ENCODE measurements at places on chromosomes 7 and 10. TPM values are rescaled to one million over a fixed set of nuclear protein-coding genes. Genes with fewer than 3 reads are reported as not detected.

Gene ZNF804B
- polyA plus RNA-seq: not detected

Gene MYH16
- 0.41 TPM for polyA plus RNA-seq

Gene ZNF853
- polyA plus RNA-seq: 17.6 TPM

DNA sequence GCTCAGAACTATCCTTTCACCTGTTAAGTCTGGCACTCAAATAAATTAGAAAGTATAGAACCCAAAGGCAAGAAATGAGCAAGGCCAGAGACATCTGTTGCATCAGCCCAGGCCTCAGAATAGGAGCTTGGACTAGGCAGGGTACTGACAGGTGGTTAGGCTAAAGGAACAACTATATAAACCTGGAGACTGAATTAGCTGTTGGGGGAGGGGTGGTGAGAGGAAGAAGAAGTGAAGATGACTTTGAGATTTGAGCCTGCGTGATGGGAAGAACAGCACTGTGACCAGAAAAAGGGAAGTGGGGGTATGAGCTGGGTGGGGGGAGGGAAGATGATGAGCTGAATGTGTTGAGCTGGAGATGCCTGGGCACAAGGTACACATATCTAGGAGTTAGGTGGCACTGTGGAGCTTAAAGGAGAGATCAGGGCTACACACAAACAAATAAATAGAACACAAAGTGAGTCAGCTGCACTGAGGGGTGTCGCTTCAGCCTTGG is 244.7 kb downstream of the PTEN start:
- H3K27ac ChIP-seq: no peak overlapping the region
- no peak overlapping the region for H3K4me3 ChIP-seq
- no peaks in the 10 kb centered on the region for H3K4me1 ChIP-seq
- H3K27me3 ChIP-seq: no peaks in the 10 kb centered on the region

- no peak for DNase-seq
- no peaks in the 10 kb centered on the region for H3K36me3 ChIP-seq
These were observed 206 bp downstream of the UPF2 start for GRCh38 chr10:12042409-12042796.

- H3K27ac ChIP-seq: no peak overlapping the region
- DNase-seq: no peak
- H3K4me3 ChIP-seq: no peak overlapping the region
- H3K4me1 ChIP-seq: peaks cover 11% of the 10 kb centered on the region
- no peaks in the 10 kb centered on the region for H3K27me3 ChIP-seq
These were observed 35.3 kb upstream of the CCDC3 start for GRCh38 chr10:13036841-13037240.
